ENCODE measurements at places on chromosomes 3 and 15.

GRCh38 chr3:76403556-76403955, 618.2 kb upstream of the ZNF717 start:
- no peak for DNase-seq

- peak; percentile 80 for DNase-seq
Measured at GRCh38 chr3:10242182-10243065, 5.8 kb upstream of the TATDN2 start.

- no peak for DNase-seq
Measured at GRCh38 chr3:89344076-89344475, 236.7 kb downstream of the EPHA3 start.

- no peak for DNase-seq
Measured at GRCh38 chr3:110995461-110996231, 76.0 kb upstream of the NECTIN3 start.

- DNase-seq: no peak
Measured at GRCh38 chr3:128337305-128337704, 129.4 kb downstream of the DNAJB8 start.

- DNase-seq: no peak
Measured at GRCh38 chr3:123621850-123622189, 37.0 kb upstream of the HACD2 start.

GRCh38 chr3:181722156-181722555, 10.4 kb downstream of the SOX2 start:
- no peak for DNase-seq

- DNase-seq: no peak
Measured at GRCh38 chr3:119025171-119025795, 9.4 kb downstream of the IGSF11 start.

DNA sequence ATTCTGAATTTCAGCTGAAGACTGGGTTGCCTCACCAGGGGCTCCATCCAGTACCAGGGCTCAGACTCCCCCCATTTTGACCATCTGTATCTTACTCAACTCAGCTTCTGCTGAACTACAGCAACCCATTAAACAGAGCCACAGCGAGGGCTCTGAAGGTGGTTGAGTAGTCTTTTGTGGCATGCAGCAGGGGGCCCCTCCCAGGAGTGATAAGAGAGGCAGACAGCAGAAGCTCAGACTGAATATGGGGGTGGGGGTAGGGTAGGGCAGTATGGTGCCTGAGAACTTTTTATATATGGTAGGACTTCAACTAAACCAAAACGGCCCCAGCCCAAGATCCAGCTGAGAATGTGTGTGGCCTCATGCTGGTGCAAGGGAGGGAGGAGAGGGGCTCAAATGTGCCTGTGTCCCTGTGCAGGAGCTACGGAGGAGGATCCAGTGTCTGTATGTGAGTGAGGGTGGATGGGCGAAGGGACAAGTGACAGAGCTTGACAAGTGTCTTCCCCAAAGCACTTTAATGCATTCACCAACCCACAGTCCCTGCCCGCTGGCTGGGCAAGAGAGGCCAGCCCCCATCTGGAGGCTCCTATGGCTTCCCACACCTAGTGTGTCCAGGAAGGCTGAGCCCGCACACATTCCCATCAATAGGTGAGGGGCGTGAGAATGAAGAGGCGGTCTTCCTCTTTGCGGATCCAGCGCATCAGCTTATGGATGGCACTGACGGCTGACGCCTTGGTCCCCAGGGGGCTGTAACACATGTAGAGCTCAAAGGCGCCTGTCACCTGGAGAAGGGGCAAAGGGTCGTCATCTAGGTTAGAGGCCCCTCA, 4.9 kb upstream of the MST1R start:
- peak; percentile 56 for DNase-seq

DNA sequence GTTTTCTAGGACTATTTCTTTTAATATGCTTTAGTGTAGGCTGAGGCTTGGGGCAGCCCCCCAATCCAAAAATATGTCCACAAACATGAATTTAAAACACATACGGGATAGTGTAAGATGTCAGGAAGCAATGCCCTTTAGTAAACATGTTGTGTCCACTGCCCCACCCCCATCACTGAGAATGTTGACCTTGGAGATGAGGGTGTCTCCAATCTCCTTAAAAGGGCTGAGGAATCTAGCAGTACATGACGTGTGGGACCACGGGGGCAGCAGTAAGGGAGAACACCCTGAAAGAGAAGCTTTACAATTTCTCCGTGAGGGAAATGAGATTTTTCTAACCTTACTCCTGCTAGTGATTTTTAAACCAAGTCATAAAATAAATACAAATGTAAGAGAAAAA, 84.7 kb downstream of the SQOR start:
- DNase-seq: no peak

DNA sequence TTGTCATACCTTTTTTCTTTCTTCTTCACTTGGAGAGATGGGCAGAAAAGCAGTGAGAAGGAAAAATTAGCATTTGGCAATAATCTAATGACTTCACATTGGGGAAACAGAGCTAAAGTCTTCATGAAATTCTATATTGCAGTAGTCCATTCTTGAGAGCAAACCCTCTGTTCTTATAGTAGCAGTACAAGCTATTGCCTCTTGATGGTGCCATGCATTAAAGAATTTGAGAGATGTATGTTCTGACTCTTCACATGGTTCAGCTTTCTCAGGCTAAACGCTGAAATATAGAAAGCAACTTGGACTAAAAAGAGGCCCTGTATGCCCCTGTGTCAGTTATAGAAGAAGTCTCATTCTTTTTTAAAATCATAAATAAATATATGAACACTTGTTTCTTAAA, 36.0 kb downstream of the PHLDB2 start:
- DNase-seq: no peak

- no peak for DNase-seq
Measured at GRCh38 chr15:81336568-81336967, 12.6 kb upstream of the STARD5 start.

GRCh38 chr3:141367038-141367730, 1.1 kb upstream of the ZBTB38 start:
- peak; percentile 73 for DNase-seq

- no peak for DNase-seq
Measured at GRCh38 chr3:148789906-148790305, 37.7 kb upstream of the CPB1 start.

GRCh38 chr3:158313338-158313927, 203.5 kb downstream of the RSRC1 start:
- DNase-seq: no peak

DNA sequence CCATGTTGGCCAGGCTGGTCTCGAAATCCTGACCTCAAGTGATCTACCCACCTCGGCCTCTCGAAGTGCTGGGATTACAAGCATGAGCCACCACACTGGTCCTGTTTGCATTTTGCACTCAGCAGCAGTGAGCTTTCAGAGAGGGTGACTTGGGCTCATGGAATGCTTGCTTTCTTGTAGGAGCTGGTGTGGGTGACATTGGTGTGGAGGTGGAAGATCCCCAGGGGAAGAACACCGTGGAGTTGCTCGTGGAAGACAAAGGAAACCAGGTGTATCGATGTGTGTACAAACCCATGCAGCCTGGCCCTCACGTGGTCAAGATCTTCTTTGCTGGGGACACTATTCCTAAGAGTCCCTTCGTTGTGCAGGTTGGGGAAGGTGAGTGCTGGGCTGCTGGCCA, 90.3 kb downstream of the FLNB start:
- no peak for DNase-seq

DNA sequence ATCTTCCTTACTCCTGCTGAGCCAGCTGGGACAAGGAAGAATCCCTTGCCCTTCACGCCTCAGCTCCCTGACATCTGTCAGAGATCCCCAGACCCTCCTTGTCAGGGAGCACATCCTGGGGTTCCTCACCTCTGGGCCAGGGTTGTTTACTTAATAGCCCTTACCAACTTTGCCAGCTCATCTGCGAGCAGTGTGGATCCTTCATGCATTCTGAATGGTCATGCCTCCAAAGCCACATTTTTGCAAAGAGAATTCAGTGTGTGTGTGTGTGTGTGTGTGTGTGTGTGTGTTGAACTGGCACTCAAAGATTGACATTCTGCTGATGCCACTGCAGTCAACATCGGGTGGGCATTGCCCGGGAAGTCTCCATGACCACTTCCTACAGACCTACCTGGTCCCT, 112.6 kb downstream of the SLC49A4 start:
- no peak for DNase-seq

DNA sequence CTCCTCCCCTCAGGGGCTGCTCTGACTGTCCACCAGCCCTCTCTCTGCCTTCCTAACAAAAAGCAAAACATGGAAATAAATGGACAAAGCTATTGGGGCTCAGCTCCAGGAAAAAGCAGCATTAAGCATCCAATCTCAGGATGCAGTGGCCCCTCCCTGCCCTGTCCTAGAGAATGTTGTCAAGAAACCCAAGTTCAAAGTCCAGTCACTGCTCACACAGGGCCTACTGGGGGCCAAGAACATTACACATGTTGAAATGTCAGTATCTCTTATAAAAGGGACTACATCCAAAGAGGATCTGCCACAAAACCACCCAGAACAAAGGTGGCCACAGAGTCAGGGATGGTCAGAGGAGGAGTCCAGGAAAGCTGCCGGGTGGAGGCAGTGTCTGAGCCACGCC, 7.6 kb upstream of the GRIP2 start:
- peak; percentile 79 for DNase-seq

GRCh38 chr15:62550106-62550505, 385.0 kb upstream of the C2CD4B start:
- DNase-seq: no peak

- DNase-seq: no peak
Measured at GRCh38 chr3:26559227-26559626, 63.3 kb upstream of the LRRC3B start.

DNA sequence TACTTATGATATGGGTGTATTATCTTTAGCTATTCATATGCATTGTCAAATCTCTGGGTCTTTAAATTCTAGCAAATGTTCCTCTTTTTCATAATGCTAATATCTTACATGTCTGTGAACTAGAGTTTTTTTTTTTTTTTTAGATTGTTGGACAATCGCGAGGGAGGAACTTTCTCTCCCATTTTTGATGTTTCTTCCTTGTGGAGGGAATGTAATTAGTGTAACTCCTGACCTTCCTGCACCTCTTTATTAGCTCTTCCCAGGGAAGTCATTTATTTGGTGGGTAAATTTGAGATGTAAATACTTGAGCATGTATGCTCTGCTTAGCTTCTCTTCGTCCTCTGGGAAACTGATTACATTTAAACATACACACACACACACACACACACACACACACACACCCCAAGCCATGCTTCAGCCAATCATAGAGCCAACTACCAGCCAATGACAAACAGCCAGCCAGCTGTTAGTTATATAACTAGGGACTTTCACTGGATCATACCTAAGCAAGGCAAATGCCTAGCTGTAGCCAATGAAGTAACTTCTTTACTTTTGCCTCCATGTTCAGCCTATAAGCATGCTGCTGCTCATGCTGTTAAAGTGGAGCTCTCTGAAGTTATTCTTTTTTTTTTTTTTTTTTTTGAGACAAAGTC, 8.3 kb upstream of the USP8 start:
- DNase-seq: peak; percentile 34

DNA sequence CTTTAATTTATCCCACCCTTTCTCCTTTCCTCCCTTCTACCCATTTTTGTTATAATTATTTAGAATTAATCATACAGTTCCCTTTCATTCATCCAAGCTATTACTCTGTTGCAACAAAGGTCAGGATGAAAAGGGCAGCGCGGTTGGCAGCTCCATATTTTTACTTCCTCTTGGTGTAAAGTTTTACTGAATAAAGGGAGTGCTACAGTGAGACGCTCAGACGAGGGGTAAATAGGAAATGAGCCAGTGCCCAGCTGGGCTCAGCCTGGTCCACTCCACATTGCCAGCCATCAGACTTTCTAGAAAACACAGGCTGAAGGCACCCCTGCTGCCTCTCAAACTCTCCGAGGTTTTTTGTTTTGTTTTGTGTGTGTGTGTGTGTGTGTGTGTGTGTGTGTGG, 21.9 kb upstream of the ZBTB38 start:
- no peak for DNase-seq

DNA sequence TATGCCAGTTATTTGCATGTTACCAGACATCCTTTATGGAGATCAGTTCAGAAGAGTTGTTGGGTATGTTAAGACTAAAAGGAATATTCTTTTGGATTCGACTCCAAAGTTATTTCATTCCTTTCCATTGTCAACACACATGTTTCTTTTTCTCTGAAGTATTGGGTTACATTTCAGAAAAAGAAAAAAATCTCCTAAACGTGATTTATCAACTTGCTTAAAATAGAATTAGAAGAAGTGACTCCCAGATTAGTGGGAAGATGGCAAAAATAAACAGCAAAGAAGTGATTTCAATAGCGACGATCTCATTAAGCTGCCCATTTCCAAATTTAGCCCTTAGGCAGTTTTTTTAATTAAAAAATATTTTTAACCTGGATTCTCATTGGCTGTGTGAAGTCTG, 85.4 kb downstream of the TIGIT start:
- no peak for DNase-seq

DNA sequence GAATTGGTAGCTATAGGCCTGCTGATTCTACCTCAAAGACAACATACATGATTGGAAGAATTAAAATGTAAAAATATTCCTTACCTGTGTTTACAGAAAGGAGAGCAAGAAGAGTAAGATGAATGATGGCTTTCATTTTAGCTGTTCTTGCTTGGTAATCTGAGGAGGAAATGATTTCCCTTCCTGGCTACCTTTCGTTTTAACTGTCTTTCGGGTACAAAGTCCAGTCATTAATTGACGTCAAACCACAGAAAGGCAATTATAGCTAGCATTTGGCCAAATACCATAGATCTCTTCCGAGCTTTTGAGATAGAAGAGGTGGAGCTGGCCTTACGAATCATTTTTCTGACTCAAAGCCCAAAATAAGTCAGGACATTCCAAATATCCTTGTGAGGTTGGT, at the start of gene MUC13:
TSS of gene MUC13 (minus strand) at position 175 of the 400 bp plus-strand sequence. CDS start at position 136, 39 bp downstream.
- DNase-seq: no peak

GRCh38 chr3:127794402-127794801, 27.9 kb downstream of the MGLL start:
- DNase-seq: no peak

- DNase-seq: no peak
Measured at GRCh38 chr3:170815936-170816335, 54.1 kb downstream of the RPL22L1 start.

GRCh38 chr3:157160658-157161424, 894 bp upstream of the CCNL1 start:
- DNase-seq: peak; percentile 89

- no peak for DNase-seq
Measured at GRCh38 chr15:98257290-98257689, 296.8 kb downstream of the ARRDC4 start.

DNA sequence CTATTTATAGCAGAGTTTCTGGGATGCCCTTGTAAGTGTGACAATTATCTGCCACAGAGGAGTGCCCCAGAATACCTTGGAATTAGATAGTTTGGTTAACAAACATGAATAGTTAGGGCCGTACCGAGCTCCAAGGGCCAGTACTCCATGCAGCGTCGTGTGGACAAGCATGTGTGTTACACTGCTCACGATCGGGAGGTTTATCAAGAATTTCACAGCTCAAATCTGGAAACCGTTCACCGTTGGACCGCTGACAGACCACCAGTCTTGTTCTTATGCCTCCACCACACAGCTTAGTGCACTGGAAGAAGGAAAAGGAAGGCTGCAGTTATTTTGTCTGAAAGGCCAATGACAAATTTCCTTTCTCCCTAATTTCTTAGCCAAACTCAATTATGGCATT, 93.7 kb downstream of the ADAMTS9 start:
- no peak for DNase-seq

GRCh38 chr15:55255714-55256113, 33.9 kb downstream of the RAB27A start:
- no peak for DNase-seq
